Amygdala (tissue), 56 donors: ENCODE measurements at places on chromosomes 11 and 22.

DNA sequence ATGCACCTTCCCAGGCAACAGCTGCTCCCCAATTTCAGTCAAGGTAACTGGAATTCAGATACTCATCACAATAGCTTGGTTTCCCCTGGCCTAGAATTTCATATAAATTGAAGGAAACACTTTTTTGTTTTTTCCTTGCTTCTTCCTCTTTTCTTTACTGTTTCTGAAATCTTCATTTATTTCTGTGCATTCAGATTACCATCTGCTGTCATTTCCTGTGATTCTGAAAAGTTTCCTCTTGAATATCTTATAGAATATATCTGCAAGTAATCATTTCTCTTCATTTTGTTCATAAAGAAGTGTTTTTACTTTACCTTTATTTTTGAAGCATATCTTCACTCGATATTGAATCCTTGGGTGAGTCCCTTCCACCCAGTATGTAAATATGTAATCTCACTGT, 85.3 kb downstream of the GAB4 start:
- DNase-seq, result no peak

DNA sequence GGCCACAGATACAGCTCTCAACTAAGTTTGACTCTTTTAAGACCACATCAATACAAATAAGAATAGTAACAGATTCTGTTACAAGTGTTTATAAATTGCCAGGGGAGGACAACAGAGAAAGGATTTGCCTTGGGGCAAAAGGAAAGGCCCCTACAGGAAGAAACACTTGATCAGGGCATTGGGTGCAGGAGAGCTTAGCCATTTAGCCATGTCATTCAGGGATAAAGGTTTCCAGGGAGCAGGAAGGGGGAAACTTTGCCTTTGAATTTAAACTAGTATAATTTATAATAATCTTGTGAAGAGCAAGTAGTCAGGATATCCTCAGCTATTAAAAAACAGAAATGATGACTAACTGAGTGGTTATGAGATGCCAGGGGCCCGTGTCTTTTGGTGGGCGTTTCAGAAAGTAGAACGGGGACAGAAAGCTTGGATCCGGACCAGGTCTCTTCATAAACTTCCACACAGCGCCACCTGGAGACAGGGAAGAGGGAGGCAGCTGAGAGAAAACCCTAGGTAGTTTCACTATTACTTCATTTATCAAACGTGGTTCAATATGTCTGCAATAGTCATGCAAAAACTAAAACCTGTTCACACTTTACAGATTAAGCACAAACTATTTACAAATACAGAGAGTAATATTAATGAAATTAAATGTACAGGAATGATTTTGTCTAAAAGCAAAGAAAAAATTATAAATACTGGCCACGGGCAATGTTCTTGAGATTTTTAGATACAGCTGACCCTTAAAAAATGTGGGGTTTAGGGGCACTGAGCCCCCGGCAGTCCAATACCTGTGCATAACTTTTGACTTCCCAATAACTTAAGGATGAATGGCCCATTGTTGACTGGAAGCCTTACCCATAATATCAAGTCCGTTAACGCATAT, 11.0 kb upstream of the SLC5A4 start:
- DNase-seq, result peak; percentile 27

GRCh38 chr11:30365793-30366517, 43.1 kb downstream of the ARL14EP start:
- DNase-seq, result no peak

DNA sequence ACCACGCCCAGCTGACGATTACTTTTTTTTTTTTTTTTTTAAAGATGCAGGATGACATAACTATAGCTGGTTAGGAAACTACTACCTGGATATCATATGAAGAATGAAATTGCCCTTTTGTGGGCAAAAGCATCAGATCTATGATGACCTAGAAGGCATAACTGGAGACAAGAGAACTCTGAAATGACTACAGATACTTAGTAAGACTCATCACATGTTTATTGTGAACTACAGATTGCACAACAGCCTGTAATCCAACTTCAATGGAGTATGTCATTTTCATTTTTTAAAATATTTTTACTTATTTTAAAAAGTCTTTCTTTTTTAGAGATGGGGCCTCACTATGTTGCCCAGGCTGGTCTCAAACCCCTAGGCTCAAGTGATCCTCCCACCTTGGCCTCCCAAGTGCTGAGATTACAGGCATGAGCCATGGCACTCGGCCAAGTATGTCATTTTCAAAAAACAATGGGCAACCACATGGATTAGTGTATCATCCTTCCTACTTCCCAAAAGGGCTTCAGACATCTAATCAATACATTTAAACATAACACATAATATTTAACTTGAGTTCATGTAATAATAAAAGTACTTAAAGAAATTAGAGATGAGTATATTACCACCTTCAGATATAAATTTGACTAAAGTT, 3.3 kb downstream of the MTMR2 start:
- DNase-seq, result no peak

GRCh38 chr11:28615542-28615941, 507.4 kb downstream of the METTL15 start:
- DNase-seq, result no peak

- DNase-seq, result no peak
These were observed 29.5 kb downstream of the TMEM123 start for GRCh38 chr11:102422817-102423712.
